Right forelimb (tissue), 1 donor: ENCODE measurements at places on chromosomes 12 and 14.

- DNase-seq = no peak
These were observed 2.8 kb downstream of the FAM234B start for GRCh38 chr12:13046964-13047363.

- DNase-seq = peak; percentile 87
These were observed 26.3 kb upstream of the BCDIN3D start for GRCh38 chr12:49868952-49869815.

- DNase-seq = no peak
These were observed 9.0 kb upstream of the KRT71 start for GRCh38 chr12:52561880-52562449.

DNA sequence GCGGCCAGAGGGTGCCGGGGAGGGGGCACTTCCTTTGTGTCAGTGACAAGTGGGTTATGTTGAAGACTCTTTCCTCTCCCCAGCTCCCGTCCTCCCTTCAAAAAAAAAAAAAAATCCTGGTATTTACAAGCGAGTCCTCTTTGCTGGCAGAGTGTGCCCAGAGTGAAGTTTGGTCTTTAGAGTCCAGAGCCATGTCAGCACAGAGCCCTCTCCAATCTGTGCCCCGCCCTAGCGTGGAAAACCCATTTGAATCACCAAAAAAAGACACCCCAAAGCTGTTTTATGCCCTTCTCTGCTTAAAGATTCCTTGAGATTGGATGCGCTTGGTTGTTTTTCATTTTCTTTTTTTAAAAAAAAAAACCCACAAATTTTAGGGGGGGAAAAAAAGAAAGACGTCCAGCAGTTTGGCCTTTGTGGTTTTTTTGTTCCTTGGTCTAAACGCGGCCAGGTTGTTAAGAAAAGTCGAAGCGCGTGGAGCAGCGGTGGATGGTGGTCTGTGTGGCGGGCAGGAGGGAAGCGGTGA lies 3.3 kb downstream of the NKX2-1 start:
- DNase-seq = no peak

DNA sequence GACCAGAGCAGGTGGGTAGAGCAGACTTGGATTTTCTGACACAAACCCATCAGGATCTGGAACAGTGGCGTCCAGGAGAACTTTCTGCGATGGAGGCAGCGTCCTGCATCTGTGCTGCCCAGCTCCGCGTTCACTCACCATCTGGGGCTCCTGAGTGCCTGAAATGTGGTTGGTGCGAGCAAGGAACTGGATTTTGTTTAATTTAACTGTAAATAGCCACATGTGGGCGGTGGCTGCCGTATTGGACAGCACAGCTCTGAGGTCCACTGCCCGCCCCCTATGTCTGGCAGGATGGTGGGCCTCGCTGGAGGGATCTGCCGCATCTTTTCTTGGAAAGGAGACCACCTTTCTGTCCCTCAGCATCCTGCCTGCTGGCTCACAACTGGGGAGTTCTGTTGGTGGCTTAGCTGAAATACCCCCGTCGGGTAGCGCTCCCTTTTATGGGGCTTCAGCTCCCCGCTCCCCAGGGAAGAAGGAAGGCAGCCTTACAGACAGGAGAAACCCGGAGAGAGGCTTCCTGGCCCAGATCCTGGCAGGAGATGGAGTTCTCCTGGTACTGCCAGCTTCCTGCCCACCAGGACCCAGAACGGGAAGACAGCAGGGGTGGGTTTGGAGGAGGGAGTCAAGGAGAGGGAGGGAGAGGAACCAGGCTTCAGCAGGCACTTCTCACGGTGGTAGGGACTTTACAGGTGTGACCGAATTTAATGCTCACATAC lies 184.9 kb upstream of the PRMT8 start:
- no peak for DNase-seq

DNA sequence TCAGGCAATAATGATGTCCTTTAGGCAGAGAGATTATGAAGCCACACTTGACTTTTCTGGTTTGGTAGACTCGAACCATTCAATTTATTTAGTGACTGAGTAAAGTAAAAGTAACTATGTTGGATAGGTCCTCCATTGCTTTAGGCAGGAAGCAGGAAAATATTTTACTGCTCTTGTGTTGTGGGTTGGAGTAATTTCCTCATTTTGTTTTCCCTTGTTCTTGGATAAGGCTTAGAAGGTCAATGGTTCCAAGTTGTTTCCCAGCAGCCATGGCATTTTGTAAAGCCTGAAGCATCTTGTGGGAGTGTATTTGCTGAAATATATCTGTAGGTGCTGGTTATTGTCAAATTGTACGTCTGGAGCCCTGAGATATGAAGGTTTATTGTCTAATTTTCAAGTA lies 161.2 kb upstream of the SLC38A2 start:
- no peak for DNase-seq
